ENCODE measurements at places on chromosomes 11 and 22. TPM values are rescaled to one million over a fixed set of nuclear protein-coding genes. Genes with fewer than 3 reads are reported as not detected.

INS gene
- total RNA-seq = not detected

HSCB gene
- total RNA-seq = 20.3 TPM

TREH gene
- total RNA-seq = not detected

OR8B12 gene
- not detected for total RNA-seq

NRGN gene
- total RNA-seq = 33.5 TPM

VSIG10L2 gene
- total RNA-seq = not detected

GLYAT gene
- not detected for total RNA-seq

KAT5 gene
- 48.8 TPM for total RNA-seq

OTOG gene
- total RNA-seq = not detected

HSPB2 gene
- total RNA-seq = not detected

All from endothelial cell of umbilical vein (primary cell).